ENCODE measurements at places on chromosomes 7 and 10.

DNA sequence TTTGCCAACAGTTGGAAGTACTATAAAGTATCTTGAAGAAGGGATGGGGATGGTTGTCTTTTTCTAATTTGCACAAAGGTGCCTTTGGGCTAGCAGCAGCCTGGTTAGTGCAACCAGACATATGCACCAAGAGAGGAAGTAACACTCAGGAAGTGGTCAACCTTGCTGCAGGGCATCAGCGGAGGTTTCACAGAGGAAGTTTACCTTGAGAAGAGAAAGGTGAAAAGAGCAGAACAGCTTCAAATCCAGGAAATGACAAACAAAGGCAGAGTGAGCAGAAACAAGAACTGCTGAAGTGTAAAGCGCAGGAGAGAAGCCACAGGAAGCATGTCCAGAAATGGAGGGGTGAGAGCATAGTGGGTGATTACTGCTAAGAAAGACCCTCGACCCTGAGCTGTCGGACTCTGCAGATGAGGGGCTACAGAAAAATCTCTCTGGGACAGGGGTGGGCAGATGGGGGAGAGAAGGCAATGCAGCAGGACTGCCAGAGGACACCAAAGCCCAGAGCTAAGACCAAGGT lies 66.9 kb downstream of the STK17A start:
- peaks cover 1% of the 10 kb centered on the region for H3K4me1 ChIP-seq
- H3K27me3 ChIP-seq = no peaks in the 10 kb centered on the region
- no peak overlapping the region for H3K4me3 ChIP-seq
- H3K36me3 ChIP-seq = peaks cover 30% of the 10 kb centered on the region

GRCh38 chr7:6178298-6179029 lies 94.0 kb downstream of the CYTH3 start:
- H3K36me3 ChIP-seq = peaks cover 7% of the 10 kb centered on the region
- no peak overlapping the region for H3K4me3 ChIP-seq
- H3K27me3 ChIP-seq = no peaks in the 10 kb centered on the region
- no peak for DNase-seq
- no peak overlapping the region for H3K27ac ChIP-seq

DNA sequence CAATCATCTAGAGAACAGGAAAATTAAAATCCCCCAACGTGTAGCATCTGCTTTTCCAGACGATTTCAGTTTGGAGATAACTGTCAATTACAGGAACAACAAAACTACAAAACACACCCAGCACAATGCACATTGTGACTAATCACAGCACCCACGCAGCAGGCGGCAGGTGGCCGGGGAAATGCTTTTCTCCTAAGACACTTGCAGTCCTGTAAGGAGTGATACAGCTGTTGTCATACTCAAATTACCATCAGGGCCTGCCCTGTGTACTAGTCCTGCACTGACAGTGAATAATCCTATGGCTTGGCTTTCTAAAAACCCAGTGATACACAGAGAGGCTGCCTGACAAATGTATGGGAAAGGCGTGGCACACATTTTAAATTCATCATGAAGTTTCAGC lies 37.8 kb downstream of the COBL start:
- H3K4me1 ChIP-seq = peaks cover 43% of the 10 kb centered on the region
- H3K27me3 ChIP-seq = peaks cover 30% of the 10 kb centered on the region

GRCh38 chr10:19719284-19719683 lies 96.9 kb upstream of the PLXDC2 start:
- H3K36me3 ChIP-seq = no peaks in the 10 kb centered on the region
- no peaks in the 10 kb centered on the region for H3K4me1 ChIP-seq
- H3K4me3 ChIP-seq = no peak overlapping the region
- no peak overlapping the region for H3K27ac ChIP-seq
- no peak for DNase-seq
- no peaks in the 10 kb centered on the region for H3K27me3 ChIP-seq

GRCh38 chr10:3239066-3239919 lies 66.7 kb upstream of the PITRM1 start:
- H3K4me3 ChIP-seq = no peak overlapping the region
- H3K36me3 ChIP-seq = no peaks in the 10 kb centered on the region
- no peak overlapping the region for H3K27ac ChIP-seq
- no peaks in the 10 kb centered on the region for H3K4me1 ChIP-seq
- peaks cover 28% of the 10 kb centered on the region for H3K27me3 ChIP-seq

DNA sequence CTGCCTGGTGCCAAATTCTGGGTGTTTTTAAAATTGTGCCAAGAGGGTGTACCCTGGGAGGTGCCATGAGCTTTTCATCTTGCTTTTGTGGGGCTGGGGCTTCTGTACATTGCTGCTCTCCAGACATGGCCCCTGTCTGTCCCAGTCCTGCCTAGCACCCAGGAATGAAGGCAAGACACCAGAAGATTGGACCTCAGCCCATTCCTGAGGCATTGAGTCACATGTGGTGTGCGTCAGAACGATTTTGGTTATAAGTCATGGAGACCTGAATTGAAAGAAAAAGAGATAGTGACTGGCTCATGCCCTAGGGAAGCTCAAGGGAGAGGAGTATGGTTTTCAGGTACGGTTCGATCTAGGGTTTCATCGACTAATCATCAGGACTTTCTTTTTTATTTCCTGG lies 493.2 kb downstream of the TYW1 start:
- H3K4me1 ChIP-seq = no peaks in the 10 kb centered on the region
- H3K36me3 ChIP-seq = no peaks in the 10 kb centered on the region
- no peak overlapping the region for H3K27ac ChIP-seq
- H3K27me3 ChIP-seq = peaks cover 26% of the 10 kb centered on the region
- no peak overlapping the region for H3K4me3 ChIP-seq

- no peak overlapping the region for H3K27ac ChIP-seq
- no peaks in the 10 kb centered on the region for H3K4me1 ChIP-seq
- no peak overlapping the region for H3K4me3 ChIP-seq
- H3K27me3 ChIP-seq = peaks cover 14% of the 10 kb centered on the region
- no peaks in the 10 kb centered on the region for H3K36me3 ChIP-seq
- DNase-seq = no peak
Measured at GRCh38 chr7:21029006-21029405, 242.3 kb upstream of the SP8 start.

DNA sequence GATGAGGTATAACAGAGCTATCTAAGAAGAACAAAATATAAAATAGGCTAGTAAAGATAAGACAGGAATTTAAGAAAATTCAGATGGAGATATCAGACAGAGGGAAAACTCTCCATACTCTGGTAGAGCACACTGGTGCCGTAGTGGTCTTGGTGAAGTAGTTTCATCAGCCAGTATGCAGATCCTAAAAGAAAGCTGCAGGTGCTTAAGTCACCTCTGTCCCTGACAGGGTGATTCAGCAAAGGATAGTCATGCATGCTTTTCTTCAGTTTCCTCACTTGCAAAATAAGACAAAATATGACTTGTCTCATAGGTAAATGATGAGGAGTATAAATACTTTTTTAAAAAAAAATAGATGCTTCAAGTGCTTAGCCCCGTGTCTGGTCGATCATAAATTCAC lies 794.9 kb downstream of the TNS3 start:
- peaks cover 1% of the 10 kb centered on the region for H3K36me3 ChIP-seq
- H3K4me1 ChIP-seq = peaks cover 2% of the 10 kb centered on the region
- H3K27ac ChIP-seq = no peak overlapping the region
- H3K27me3 ChIP-seq = no peaks in the 10 kb centered on the region

GRCh38 chr7:73354821-73355220 lies 26.9 kb downstream of the FKBP6 start:
- H3K36me3 ChIP-seq = no peaks in the 10 kb centered on the region
- peaks cover 15% of the 10 kb centered on the region for H3K4me1 ChIP-seq
- H3K27me3 ChIP-seq = no peaks in the 10 kb centered on the region
- no peak overlapping the region for H3K4me3 ChIP-seq

DNA sequence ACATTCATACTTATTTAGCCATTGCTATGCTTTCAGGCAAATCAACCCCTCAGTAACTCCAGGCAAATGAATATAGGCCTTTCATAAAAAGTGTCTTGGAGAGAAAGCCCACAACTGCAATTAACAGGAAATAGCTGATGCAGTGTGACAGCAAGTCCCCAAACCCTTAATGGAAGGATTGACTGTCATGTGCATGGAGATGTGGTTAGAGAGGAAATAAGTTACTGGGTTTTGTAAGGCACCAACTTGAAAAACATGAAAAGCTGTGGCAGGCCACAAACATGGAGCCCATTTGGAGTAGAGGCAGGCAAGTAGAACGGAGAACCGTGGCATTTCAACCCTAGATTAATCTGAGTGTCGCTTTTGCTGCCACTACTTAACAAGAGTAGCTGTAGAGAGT lies 549.4 kb upstream of the C7orf33 start:
- H3K27ac ChIP-seq = no peak overlapping the region
- H3K27me3 ChIP-seq = peaks cover 3% of the 10 kb centered on the region
- no peaks in the 10 kb centered on the region for H3K36me3 ChIP-seq
- peaks cover 8% of the 10 kb centered on the region for H3K4me1 ChIP-seq
- H3K4me3 ChIP-seq = no peak overlapping the region
- DNase-seq = no peak

- H3K36me3 ChIP-seq = peaks cover 5% of the 10 kb centered on the region
- peak overlapping the region; percentile 31 for H3K27ac ChIP-seq
- no peaks in the 10 kb centered on the region for H3K27me3 ChIP-seq
- H3K4me1 ChIP-seq = peaks cover 37% of the 10 kb centered on the region
Measured at GRCh38 chr10:93461109-93461806, 20.9 kb downstream of the MYOF start.

DNA sequence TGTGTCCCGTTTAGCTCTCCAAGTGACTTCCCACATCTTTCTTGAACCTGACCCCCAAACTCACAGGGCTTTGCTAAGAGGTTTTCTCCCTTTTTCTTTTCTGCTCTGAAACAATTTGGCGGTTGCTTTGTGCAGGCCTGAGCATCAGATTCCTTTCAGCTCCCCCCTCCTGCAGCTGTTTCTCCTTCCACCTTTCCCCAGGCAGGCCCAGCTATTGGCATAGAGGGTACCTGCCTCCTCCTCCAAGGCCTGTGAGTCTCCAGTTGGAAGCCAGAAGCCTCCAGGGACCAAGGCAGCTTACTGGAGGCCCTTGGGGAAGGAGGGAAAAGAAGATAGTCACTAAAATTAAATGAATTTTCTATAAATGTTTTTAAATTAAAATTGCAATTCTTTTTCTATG lies 7.7 kb downstream of the VAX1 start:
- H3K27me3 ChIP-seq = peaks cover 90% of the 10 kb centered on the region
- peaks cover 12% of the 10 kb centered on the region for H3K4me1 ChIP-seq
- H3K36me3 ChIP-seq = no peaks in the 10 kb centered on the region
- no peak overlapping the region for H3K27ac ChIP-seq
- DNase-seq = no peak

- H3K27me3 ChIP-seq = peaks cover 57% of the 10 kb centered on the region
- no peaks in the 10 kb centered on the region for H3K36me3 ChIP-seq
Measured at GRCh38 chr10:6757158-6757557, 177.1 kb upstream of the PRKCQ start.

DNA sequence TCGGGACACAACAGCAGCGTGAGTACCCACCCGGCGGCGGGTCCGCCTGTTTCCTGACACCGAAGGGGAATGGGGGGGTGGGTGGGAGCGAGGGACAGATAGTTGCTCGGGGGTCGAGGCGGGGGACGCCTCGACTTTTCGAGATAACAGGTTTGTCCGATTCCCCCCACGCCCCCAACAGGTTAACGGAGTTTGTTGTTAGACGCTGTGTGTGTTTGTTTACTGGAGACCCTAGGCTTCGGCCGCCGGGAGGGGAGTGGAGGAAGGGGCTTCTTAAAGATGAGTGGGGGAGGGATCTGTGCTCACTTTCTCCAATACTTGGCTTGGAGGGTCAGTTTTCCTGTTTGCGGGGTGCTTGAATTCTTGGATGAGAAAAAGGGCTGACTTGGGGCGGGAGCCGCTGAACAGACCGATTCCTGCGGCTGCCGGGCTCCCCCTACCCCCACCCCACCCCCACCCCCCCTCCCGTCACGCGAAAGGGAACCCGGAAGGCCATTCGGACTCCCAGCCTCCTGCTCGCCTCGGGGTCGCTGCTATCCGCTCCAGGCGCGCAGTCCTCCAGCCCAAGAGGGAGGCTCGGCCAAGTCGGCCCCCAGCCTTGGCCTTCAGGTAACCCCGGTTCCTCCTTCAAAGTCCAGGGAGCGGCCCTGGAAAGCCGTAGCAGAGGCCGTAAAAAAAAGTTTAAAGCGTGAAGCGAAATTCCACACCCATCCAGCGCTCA lies 1.0 kb downstream of the SORCS3 start:
- peaks cover 88% of the 10 kb centered on the region for H3K27me3 ChIP-seq
- no peak overlapping the region for H3K27ac ChIP-seq
- H3K36me3 ChIP-seq = no peaks in the 10 kb centered on the region

- no peak overlapping the region for H3K27ac ChIP-seq
- H3K4me3 ChIP-seq = no peak overlapping the region
- H3K27me3 ChIP-seq = no peaks in the 10 kb centered on the region
- H3K36me3 ChIP-seq = peaks cover 26% of the 10 kb centered on the region
- H3K4me1 ChIP-seq = no peaks in the 10 kb centered on the region
Measured at GRCh38 chr7:111987115-111987826, 218.9 kb downstream of the DOCK4 start.

- H3K4me3 ChIP-seq = no peak overlapping the region
- H3K27me3 ChIP-seq = peaks cover 21% of the 10 kb centered on the region
- H3K4me1 ChIP-seq = peaks cover 8% of the 10 kb centered on the region
- H3K36me3 ChIP-seq = peaks cover 3% of the 10 kb centered on the region
Measured at GRCh38 chr10:97733256-97733655, 3.7 kb upstream of the ZFYVE27 start.

GRCh38 chr7:27459731-27460053 lies 203.0 kb downstream of the HIBADH start:
- peaks cover 6% of the 10 kb centered on the region for H3K27me3 ChIP-seq
- no peak overlapping the region for H3K4me3 ChIP-seq
- DNase-seq = no peak
- H3K36me3 ChIP-seq = no peaks in the 10 kb centered on the region
- H3K27ac ChIP-seq = no peak overlapping the region

DNA sequence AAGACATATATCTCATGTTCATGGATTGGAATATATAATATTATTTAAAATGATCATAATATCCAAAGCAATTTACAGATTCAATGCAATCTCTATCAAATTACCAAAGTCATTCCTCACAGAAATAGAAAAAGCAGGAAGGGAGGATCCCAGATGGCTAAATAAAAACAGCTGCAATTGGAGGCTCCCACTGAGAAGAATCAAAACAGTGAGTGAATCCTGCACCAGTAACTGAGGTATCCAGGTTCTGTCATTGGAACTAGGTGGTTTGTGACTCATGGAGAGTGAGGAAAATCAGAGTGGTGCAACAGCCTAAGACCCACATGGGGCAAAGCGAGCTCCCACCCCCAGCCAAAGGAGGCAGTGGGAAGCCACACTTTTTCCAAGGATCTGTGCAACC lies 128.4 kb downstream of the MTERF1 start:
- no peak overlapping the region for H3K4me3 ChIP-seq
- H3K27me3 ChIP-seq = no peaks in the 10 kb centered on the region
- H3K4me1 ChIP-seq = no peaks in the 10 kb centered on the region
- DNase-seq = no peak
- peaks cover 6% of the 10 kb centered on the region for H3K36me3 ChIP-seq

GRCh38 chr10:30013757-30014156 lies 45.6 kb downstream of the JCAD start:
- H3K4me1 ChIP-seq = peaks cover 15% of the 10 kb centered on the region
- no peak for DNase-seq
- H3K36me3 ChIP-seq = no peaks in the 10 kb centered on the region

DNA sequence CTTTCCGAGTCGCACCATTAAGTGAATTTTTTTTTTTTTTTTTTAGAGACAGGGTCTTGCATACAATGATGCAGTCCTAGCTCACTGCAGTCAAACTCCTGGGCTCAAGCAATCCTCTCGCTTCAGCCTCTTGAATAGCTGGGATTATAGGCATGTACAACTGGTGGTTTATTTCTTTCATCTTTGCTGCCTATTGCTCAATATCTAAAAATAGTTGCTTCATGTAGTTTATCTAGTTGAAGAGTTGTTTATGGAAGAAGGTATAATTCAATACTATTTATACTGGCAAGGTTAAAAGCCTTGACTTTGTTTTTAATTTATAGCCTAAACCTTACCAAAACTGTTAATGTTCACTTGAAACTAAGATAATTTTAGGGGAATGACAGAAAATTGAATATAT lies 66.9 kb downstream of the SEMA3D start:
- H3K27me3 ChIP-seq = no peaks in the 10 kb centered on the region
- H3K4me1 ChIP-seq = no peaks in the 10 kb centered on the region
- H3K4me3 ChIP-seq = no peak overlapping the region
- no peak for DNase-seq
